Renal cortical epithelial cell (primary cell): ENCODE measurements at places on chromosomes 16 and 17. TPM values are rescaled to one million over a fixed set of nuclear protein-coding genes. Genes with fewer than 3 reads are reported as not detected.

The TLCD1 gene
- total RNA-seq = 8.1 and 18.2 TPM in 2 replicates

The IGSF6 gene
- 0.05 TPM in 1 of 2 replicates, not detected in the other for total RNA-seq

The CAPNS2 gene
- 0.17 and 0.30 TPM in 2 replicates for total RNA-seq

The METRNL gene
- total RNA-seq = 14.2 and 88.6 TPM in 2 replicates
